ENCODE measurements at places on chromosomes 2 and 18. TPM values are rescaled to one million over a fixed set of nuclear protein-coding genes. Genes with fewer than 3 reads are reported as not detected.

METTL8 gene
- total RNA-seq = 20.4 TPM

TGFA gene
- total RNA-seq = not detected

SERPINB10 gene
- 0.14 TPM for total RNA-seq

SPATA3 gene
- 0.44 TPM for total RNA-seq

STAT4 gene
- 101 TPM for total RNA-seq

GPR39 gene
- total RNA-seq = not detected

FER1L5 gene
- total RNA-seq = not detected
